Stimulated activated CD8-positive, alpha-beta memory T cell treated with anti-CD3 and anti-CD28 coated beads, Interleukin-4, amount 100 ng/mL, for 4 hours (primary cell): ENCODE measurements at places on chromosomes 12 and 14.

GRCh38 chr14:106551265-106551664 lies 1024.9 kb downstream of the TMEM121 start:
- DNase-seq: no peak

- DNase-seq: no peak
Measured at GRCh38 chr12:62629413-62629812, 162.8 kb downstream of the MON2 start.

DNA sequence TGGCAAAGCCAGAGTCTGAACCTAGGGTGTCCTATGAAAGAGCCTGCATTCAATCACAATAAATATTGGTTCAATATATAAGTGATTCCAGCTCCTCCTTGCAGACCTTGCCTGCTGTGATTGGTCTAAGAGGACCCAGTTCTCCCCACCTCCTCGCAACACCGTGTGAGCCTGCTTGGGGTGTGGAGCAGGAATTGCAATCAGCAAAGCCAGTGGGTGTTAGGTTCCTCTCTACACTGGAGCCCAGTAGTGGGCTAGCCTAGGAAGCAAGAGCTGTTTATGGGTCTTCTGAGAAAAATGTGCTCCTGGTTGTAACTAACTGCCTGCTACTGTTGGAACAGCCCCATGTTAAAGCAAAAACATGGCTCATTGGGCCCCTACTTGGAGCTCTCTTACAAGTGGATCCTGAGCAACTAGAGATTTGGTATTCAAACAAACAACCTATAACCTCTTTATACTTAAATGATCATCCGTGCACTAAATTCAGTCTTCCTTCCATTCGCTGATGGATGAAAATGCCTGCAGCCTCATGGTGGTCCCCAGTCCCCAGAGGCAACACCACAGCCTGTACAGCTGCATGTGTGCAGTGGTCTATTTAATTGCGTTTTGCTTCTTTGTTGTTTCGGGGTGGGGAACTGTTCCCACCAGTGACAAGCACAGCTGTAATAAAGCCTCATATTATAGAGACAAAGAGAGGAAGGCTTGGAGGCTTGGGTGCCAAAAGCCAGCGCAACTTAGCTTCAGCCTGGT lies 3.7 kb upstream of the SELPLG start:
- no peak for DNase-seq

DNA sequence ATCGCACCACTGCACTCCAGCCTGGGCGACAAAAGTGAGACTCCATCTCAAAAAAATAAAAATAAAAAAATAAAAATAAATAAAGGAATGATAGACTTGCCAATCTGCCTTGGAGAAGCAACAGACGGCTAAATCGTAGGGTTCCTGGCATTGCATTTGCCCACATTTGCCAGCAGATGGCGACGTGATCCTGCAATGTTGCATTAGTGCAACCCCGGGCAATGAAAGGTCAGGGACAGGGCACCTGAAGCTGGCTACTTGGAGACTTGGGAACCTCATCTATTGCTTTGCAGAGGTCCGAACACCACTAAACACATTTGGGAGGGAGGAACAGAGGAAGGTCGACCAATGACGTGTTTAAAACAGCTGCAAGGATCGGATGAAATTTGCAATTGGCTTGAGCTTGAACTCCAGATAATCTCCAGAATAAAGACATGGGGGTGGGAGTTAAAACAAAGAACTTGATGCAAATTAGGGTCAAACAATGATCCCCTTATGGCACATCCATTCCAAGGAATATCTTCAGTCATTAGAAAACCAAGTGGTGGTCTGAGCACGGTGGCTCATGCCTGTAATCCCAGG lies 34.6 kb downstream of the SPRING1 start:
- DNase-seq: peak; percentile 23

- no peak for DNase-seq
Measured at GRCh38 chr14:78182722-78183121, 12.5 kb downstream of the NRXN3 start.

GRCh38 chr14:33940561-33941011 lies 10.3 kb downstream of the EGLN3 start:
- DNase-seq: no peak

- no peak for DNase-seq
Measured at GRCh38 chr12:127143020-127143419, 1124.0 kb upstream of the TMEM132C start.

GRCh38 chr14:93965287-93965821 lies 11.0 kb downstream of the ASB2 start:
- DNase-seq: no peak

- no peak for DNase-seq
Measured at GRCh38 chr12:14612250-14612649, 44.6 kb upstream of the PLBD1 start.

GRCh38 chr14:96592591-96593386 lies 90.6 kb downstream of the PAPOLA start:
- DNase-seq: peak; percentile 17

DNA sequence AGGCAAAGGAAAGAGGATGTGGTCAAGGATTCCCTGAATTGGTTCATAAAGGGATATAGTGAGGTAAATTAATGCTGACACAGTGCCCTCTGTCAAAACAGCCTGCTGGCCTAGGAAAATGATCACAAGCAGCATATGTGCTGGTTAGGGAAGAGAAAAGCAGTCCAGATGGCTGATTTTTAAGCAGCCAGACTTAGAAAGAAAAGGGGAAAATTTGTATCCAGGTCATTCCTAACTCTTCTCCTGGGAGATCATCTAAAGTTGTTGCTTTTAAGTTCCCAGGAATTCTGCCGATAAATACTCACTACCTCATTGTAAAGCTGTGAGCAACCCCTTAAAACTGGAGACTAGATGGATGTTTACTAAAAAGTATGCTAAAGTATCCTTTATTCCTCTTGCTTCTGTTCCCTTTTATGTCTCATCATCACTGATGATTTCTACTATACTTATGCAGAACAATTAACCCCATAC lies 46.4 kb upstream of the CNOT2 start:
- DNase-seq: no peak

- peak; percentile 66 for DNase-seq
Measured at GRCh38 chr14:97456958-97457357, 659.8 kb downstream of the VRK1 start.

GRCh38 chr12:79638490-79638889 lies 52.3 kb downstream of the PAWR start:
- no peak for DNase-seq

DNA sequence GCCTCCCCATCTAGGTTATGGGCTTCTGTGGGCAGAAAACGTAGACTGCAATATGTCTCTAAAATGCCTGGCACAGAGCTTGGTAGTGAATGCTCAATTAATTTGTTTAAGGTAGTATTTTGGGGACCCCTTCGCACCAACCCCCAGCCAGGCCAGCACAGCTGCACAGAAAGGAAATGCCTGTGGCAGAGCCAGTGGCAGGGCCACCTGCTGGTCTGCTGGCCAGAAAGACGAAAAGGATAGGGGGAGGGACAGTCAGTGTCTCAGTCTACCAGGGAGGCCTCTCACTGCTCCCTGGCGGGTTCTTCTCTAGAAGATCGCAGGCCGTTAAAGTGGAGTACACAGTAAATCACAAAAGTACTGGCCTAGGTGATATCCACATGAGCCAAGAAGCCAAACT lies 3.5 kb downstream of the RAB15 start:
- no peak for DNase-seq

- DNase-seq: no peak
Measured at GRCh38 chr14:49989966-49990365, 97.1 kb downstream of the ARF6 start.

DNA sequence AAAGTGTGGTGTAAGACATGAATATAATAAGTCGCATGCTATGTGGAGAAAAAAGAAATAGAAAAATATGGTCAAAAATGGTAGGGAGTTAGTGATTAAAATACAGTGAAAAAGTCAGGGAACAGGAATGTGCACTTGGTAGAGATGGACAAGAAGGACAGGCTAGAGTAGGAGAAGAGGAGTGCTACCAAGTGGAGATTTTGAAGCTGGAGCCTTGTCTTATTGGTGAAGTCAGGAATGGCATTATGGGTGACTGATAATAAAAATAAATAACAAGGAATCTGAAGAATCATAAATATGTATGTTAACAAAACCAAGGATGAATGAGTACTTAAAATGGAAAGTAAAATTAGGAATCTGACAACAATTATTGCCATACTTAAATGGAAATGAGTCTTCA lies 204.8 kb downstream of the PRKD1 start:
- no peak for DNase-seq

DNA sequence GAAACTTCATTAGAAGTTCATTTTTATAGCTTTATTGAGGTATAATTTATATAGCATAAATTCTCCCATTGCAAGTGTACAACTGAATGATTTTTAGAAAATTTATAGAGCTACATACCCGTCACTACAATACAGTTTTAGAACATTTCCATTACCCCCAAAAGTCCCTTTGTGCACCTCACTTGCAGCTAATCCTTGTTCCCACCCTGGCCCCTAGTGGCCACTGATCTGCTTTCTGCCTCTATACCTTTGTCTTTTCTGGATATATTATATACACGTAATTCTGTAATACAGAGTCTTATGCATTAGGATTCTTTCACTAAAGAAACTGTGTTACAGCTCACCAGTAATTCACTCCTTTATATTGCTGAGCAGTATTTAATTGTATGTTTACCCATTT lies 145.1 kb upstream of the DIO2 start:
- DNase-seq: no peak

DNA sequence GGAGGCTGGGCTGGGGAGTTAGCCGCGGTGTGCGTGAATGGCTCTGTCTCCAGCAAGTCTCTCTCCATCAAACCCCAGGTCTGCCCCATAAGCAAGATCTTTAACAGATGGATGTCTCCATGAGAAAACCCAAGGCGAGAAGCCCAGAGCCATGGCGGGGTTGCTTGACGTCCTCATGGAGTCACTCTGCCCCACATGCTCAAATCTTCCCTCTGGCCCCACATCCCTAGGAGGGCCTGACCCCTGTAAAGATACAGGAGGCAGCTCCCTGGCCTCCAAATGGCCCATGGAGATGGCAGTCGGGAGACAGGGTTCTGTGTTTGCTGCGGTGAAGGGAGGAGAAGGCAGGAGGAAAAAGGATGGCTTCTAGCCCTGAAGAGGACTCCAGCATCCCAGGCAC lies 49.3 kb downstream of the C14orf132 start:
- no peak for DNase-seq

GRCh38 chr12:85872497-85873091 lies 1.5 kb upstream of the NTS start:
- DNase-seq: no peak

- DNase-seq: no peak
Measured at GRCh38 chr12:66152732-66153131, 17.1 kb downstream of the TMBIM4 start.
